CD4-positive, alpha-beta T cell treated with Interleukin-1 beta for 1 hour (primary cell): ENCODE measurements at places on chromosomes 7 and 10.

- DNase-seq, result no peak
Observed at GRCh38 chr10:78262860-78263259, 229.2 kb downstream of the RPS24 start.

- no peak for DNase-seq
Observed at GRCh38 chr10:104099941-104100340, 14.3 kb upstream of the COL17A1 start.

DNA sequence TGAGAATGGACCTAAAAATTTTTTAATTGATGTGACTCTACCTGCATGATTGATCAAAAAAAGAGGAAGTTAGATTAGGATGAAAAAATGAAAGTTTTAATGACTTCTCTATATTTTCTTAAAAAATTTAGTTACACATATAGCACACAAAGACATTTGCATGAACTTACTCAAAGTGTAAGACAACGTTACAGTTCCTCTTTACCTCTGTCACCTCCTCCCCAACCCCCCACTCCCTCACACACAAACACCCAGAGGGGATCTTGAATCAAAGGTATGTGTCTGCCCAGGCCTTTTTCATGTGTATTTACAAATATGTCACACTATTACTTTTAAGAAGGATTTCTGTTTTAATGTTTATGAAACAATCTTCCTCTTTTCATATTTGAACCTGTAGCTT is 20.6 kb upstream of the CDCA7L start:
- peak; percentile 59 for DNase-seq

DNA sequence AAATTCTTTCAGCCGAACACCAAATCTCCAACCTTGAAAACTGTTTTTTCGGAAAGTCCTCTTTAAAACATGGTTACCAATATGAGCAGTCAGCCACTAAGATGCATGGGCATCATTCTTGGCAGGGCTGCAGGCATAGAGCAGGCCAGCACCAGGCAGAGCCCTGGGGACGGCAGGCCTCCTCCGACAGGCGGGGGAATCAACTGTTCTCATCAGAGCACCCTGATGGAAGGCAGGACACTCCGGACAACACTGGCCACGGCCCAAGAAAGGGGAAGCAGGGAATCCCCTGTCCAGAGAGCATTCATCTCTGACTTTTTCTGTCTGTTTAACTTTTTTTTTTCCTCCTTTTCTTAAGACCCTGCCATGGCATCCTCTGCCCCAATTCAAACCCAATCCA is 1.4 kb upstream of the NOS3 start:
- DNase-seq, result no peak

GRCh38 chr10:69897432-69897831 is 95.7 kb downstream of the COL13A1 start:
- DNase-seq, result no peak

DNA sequence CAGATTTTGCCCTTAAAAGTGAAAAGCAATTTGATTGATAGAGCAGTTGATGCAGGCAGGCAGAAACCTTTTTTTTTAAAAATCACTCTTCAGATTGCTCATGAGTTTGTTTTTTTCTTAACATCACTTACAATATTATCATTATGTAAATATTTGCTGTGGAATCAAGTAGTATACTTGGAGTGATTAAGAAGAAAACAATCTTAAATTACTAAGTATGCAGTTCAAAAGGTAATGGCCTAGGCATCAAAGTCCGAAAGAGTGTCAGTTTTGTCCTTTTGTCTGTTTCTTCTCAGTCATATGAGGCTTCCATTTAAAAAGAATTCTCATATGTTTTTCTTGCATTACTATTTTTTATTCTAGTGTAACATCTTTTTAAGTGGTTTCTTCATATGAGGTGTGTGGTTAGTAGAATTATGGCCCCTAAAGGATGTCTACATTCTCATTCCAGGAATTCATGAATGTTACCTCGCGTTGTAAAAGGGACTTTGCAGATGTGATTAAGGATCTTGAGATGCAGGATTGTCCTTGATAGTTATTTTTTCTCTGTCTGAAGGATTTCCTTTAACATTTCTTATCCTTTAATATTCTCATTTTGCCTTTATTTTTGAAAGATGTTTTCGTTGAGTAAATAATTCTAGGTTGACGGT is 44.0 kb downstream of the BICC1 start:
- DNase-seq, result no peak

DNA sequence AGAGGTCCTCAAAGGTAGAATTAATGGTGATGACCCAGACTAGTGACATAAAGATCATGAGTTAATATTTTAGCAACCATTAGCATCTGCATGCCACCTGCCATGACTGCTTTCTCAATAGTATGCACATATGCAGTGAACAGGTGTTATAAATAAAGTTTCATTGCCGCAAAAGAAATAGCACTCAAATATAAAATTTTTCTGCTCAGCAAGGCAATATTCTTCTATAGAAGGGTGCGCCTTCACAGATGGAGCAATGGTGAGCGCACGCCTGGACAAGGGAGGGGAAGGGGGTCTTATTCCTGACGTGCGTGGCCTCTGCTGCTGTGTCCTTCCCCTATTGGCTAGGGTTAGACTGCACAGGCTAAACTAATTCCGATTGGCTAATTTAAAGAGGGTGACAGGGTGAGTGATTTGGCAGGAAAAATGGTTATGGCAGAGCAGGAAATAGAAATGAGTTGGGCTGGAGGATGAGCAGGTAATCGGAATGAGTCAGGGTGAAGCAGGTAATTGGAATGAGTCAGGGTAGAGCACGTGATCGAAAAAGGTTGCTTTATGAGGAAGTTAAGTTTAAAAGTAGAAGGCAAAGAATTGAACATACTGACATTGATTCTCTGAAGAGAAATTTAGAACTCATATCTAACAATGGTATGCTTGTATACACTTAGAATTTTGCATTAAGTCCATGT is 24.7 kb upstream of the TRIM24 start:
- DNase-seq, result no peak

DNA sequence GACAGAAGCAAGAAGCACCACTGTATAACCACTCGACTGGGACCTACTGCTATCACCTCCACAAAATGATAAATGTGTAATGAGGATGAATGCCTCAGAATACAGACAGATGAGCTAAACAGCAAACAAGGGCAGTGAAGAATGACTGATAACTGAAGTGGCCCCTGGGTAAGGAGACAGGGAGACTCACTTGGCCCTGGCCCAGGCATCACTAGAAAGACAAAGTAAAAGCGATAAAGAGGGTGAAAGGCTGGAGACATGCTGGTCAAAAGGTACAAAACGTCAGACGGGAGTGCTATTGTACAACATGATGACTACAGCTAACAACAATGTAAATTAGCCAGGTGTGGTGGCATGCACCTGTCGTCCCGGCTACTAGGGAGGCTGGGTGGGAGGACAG is 27.8 kb upstream of the APBB1IP start:
- DNase-seq, result no peak

DNA sequence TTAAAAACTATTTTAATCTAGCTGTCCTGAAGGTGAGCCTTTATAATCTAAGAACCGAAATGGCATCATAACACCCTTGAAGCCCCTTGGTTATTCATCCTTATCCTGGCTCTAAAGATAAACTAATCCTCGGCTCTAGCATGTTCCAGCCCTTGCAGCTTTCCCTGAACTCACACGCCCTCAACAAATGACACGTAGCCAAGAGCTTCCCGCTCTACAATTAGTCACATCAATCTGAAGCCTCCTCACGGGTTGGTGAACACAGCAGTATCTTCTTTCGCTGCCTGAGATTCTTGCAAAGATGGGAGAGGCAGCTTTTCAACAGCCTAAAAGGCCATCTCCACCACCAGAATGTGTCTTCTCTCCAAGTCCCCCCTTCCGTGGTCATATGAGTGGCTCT is 4.1 kb downstream of the FRMD4A start:
- no peak for DNase-seq

- no peak for DNase-seq
Observed at GRCh38 chr10:129725482-129725881, 238.6 kb downstream of the EBF3 start.

DNA sequence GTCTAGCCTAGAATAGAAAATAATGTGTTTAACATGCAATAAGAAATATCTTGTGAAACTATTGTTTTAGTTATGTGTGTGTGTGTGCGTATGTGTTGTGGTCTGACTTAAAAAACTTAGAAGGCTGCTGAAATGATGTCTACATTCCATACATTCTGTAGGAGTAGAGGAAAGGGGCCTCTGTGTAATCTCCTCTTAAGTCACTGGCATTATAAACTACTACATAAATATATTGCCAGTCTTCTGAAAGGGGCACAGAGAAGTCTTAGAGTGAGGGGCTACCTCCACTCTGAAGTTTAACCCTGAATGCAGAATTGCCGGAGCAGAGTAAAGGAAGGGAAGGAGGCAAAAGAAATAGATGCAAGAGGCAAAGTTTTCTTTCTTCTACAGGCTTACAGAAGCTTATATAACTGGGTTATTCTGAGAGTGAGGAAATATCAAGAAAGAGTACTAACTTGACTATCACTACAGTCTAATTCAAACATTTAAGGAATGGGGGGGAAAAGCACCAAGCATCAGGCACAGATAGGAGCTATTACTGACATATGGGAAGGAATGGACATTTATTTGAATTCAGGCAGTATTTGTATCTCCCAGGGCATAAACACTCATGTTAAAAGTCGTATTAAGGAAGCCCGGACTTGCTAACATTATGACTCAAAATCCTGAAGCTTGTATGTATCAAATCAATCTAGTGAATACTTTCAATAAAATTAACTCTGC is 75.7 kb downstream of the DNAJC1 start:
- DNase-seq, result no peak

DNA sequence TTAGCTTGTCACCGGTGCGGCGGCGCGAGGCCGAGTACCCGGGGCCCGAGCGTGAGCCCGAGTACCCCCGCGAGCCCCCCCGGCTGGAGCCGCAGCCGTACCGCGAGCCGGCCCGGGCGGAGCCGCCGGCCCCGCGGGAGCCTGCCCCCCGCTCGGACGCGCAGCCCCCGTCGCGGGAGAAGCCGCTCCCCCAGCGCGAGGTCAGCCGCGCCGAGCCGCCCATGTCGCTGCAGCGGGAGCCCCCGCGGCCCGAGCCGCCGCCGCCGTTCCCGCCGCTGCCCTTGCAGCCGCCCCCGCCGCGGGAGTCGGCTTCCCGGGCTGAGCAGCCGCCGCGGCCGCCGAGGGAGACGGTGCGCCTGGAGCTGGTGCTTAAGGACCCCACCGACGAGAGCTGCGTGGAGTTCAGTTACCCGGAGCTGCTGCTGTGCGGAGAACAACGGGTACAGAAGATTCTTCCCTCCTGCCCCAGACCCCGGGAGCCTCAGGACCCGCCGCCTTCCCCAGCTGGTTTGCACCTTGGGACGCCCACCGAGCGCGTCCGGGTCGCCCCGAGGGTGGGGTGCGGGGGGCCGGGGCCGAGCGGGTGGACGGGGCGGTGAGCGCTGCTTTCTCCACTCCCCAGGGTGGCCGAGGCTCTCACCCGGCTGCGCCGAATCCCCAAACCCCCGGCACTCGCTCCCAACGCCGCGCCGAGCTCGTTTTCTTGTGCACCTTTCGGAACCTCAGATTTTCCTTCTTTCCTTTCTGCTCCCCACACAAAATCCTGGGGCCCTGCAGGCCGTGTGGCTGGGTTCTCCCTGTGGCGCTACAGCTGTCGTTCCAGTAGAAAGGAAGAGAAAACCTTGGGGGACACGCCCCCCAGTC is 708 bp downstream of the UBN2 start:
- DNase-seq, result peak; percentile 3

DNA sequence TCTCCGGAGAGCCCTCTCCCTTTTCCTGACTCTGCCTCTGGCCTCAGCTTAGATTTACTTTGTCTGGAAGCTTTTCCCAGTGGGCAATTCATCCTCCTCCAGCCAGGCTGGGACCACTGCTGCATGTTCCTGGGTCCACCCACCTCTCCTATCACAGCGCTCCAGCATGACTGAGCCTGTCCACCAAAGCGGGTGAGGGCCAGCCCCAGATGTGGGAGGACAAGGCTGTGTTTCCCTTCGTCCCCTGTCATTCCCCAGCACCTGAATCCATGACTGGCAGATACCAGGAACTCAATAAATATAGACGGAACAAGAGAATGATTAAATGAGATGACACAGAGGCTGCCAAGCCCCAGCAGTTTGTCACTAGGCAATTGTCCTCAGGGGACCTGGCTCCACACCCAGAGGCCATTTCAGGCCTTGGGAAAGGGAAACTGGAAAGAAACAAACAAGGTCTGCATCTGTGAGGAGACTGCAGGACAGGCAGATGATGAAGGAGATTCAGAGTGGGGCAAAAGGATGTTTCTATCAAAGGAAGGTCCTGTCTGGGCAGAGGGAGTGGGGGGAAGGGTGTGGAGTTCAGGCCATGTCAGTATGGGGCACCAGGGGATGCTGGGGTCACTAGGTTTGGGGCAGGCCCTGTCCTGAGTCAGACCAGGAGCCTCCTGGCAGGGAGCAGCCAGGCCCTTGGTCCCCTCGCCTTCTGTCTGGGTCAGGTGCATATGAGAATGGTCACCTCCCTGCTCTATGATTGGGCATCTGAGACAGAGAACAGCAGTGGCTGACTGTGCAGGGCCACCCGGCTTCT is 576.4 kb downstream of the GRID1 start:
- no peak for DNase-seq

GRCh38 chr7:52959878-52960660 is 75.4 kb upstream of the POM121L12 start:
- no peak for DNase-seq

DNA sequence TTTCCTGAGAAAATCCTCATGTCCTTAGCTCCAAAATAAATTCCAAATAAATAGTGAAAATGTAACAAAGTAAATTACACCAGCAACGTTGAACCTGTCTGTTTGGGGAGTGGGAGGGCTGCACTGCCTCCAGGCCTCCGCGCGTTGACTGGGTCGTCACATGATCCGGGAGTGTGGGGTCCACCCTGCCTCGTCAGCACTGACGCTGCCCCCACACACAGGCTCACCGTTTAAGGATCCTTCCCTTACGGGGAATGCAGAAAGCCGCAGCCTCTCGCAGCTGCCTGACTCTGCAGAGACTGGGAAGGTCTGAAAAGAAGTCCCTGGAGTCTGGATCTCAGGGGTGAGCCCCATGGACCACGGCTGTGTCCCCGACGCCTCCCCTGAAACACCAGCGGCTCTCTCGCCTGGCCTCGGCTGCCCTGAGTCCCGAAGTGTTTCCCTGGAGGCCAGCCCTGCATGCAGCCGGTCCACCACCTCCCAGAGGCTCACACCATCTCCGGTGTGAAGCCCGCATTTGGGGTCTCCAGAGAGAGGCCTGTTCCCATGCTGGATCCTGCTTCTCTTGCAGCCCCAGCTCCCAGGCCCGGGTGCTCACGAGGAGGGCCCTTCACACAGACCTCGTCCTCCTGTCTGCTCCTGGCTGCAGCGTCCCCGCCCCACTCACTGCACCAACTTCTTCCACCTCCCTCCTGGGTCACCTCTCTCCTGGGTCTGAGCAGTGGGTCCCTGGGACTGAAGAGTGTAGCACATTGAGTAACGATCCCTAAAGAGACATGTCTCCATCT is 49.5 kb upstream of the ADGRA1 start:
- DNase-seq, result no peak

DNA sequence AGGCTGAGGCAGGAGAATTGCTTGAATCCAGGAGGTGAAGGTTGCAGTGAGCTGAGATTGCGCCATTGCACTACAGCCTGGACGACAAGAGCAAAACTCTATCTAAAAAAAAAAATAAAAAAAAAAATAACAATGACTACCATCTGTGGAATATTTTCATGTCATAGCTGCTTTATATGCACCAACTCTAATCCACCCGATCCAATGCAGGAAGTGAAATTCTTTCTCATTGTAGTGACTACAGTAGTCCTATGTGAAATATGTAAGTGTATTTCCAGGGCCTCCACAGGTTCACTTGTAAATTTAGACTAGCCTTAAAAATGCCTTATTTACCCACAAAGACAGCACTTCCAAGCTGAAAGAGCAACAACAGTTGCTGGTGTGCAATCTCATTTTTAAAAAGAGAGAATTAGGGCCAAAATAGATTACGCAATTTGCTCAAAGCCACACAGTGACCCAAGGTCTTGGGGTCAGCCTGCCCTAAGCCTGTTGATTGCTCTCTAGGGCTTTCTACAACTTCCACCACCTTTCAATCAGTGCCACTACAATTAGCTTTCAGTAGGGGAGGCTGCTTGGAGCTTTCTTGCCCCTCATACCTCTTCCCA is 25.8 kb upstream of the EGFR start:
- no peak for DNase-seq
